Hematopoietic multipotent progenitor cell treated with erythropoietin and hydrocortisone succinate and interleukin-3 and kit ligand, for 8 days (in vitro differentiated cells): ENCODE measurements at places on chromosomes 3 and 15.
A peak's percentile ranks its signal among the peaks of the same experiment; 100 is the strongest.

GRCh38 chr3:53171064-53171418 lies 10.0 kb downstream of the PRKCD start:
- DNase-seq = no peak

GRCh38 chr15:67794832-67795574 lies 30.3 kb upstream of the SKOR1 start:
- peak; percentile 39 for DNase-seq

DNA sequence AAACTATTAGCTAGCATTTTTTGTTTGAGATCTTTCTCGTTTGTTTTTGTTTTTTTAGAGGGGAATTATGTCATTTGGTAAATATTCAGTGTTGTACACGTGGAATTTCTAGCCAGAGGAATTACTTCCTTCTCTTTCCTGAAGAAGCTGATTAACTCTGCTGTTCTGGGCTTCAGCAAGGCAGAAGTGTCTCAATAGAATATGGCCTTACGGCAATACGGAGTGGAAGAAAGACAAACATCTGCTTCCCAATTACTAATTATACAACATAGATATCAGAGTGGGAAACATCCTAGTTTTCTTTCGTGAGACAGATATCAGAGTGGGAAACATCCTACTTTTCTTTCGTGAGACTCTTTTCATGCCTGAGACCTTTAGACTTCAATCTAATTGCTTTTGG lies 11.9 kb downstream of the P3H2 start:
- no peak for DNase-seq

- DNase-seq = peak; percentile 53
These were observed 153.1 kb downstream of the LIPC start for GRCh38 chr15:58584789-58585461.

DNA sequence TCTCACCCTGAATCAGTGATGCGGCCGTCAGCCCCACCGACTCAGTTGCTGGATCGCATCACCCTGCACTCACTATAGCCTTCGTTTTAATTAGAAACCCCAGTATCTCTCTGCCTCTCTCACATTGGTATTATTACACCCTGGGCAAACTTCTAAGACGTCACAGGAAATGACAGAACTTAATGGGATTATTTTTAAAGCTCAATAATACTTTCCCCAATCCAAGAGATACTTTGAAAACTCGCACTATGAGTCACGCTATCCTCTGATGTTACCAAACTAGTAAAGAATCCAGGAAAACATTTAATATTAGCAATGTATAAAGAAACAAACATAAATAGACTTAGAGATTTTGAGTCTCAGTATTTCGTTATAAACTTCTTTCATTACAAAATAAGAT lies 36.6 kb downstream of the RUBCN start:
- no peak for DNase-seq

GRCh38 chr3:80285388-80285787 lies 517.6 kb upstream of the ROBO1 start:
- DNase-seq = no peak
